Dermis blood vessel endothelial cell (primary cell): ENCODE measurements at places on chromosomes 6 and 20. TPM values are rescaled to one million over a fixed set of nuclear protein-coding genes. Genes with fewer than 3 reads are reported as not detected.

Gene CPNE5
- 12.9 and 14.0 TPM in 2 replicates for total RNA-seq

Gene PPP1R3G
- 0.74 and 0.85 TPM in 2 replicates for total RNA-seq

Gene KIF6
- 0.19 TPM in 1 of 2 replicates, not detected in the other for total RNA-seq

Gene FAM83C
- total RNA-seq, result not detected in 2 replicates

Gene GPR63
- under 0.01 and 0.09 TPM in 2 replicates for total RNA-seq

Gene BPIFB1
- total RNA-seq, result not detected in 2 replicates

- DNase-seq, result no peak
Observed at GRCh38 chr6:112660626-112661025, 313.5 kb downstream of the RFPL4B start.

DNA sequence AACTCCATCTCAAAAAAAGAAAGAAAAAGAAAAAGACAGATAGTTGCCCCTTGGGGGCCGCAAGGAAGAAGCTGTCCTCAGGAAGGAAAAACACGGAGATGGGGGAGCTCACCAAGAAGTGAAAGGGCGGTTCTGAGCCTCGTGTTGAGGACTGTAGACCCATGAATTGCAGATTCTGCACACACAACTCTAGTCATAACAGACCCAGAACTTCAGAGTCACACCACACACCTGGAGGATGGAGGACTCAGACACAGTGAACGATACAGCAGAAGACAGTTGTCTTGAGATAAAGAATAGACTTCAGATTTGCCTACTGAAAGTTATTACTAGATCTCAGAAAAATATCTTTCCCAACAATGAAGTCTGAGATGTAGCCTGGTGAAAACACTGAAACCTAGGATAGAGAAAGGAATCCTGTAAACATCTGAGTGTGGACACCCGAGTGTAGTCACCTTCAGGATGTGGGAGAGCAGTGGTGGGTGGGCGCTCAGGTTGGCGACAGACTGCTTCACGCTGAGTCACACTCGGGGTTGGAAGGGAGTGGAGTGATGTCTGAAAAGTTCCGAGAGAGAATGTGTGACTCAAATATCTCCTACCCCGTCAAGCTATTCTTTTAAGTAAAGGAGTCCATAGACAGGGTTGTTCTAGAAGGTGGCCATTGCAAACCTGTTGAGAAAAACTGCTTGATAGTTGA, 88.1 kb downstream of the MAP3K4 start:
- DNase-seq, result no peak

DNA sequence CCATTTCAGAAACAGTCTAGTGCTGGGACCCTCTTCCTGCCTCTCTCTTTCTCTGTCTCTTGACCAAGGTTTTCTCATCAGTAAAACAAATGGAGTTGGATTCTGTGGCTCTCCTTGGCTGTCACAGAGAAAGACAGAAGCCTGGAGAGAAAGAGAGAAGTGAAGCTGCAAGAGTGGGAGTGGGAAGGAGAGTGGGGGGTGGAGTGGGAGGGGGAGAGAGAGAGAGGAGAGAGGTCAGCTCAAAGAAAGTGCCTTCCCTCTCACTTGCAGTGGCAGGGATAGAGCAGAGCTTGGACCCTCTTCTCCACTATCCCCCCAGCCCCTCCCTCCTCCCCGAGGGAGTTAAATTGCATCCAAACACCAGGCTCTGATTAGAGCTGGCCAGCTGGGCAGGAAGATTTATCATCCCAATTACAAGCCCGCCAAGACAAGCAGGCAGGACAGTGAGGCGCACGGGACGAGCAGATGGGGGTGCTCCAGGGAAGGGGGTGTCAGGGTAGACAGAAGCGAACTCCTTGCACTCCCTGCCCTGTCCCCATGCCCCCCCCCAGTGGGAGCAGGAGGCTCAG, 74.3 kb downstream of the CD40 start:
- DNase-seq, result no peak

- DNase-seq, result no peak
Observed at GRCh38 chr6:44243345-44243744, 3.6 kb upstream of the HSP90AB1 start.

GRCh38 chr6:11260249-11261038, 28.0 kb upstream of the NEDD9 start:
- DNase-seq, result no peak

DNA sequence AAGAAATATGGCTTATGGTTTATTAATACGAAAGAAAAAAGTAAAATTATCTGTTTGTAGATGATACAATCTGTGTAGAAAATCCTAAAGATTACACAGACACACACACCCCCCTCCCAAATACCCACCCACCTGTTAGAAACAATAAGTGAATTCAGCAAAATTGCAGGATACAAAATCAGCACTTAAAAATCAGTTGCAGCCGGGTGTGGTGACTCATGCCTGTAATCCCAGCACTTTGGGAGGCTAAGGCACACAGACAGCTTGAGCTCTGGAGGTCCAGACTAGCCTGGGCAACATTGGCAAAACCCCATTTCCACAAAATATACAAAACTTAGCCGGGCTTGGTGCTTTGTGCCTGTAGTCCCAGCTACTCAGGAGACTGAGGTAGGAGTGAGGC, 42.3 kb downstream of the NINL start:
- DNase-seq, result no peak

GRCh38 chr6:149615805-149616204, 32.7 kb downstream of the KATNA1 start:
- no peak for DNase-seq

DNA sequence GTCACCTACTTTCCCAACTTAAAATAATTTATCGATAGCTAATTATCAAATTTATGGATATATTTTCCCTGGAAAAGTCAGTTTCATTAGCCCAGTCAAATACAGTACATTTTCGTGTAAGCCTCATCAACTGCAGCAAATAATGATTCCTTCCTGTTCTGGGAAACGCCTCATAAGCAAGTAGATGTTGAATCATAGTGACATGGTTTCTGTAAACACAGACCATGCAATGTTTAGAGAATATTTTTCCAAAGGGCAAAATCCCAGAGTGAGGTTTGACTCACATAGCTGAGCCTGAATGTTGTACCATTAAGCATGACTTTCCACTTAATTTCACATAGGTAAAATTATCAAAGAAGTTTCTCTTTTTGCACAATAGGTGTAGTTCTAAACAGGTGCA, 16.7 kb upstream of the VNN1 start:
- no peak for DNase-seq

GRCh38 chr6:131026243-131026642, 36.8 kb downstream of the EPB41L2 start:
- no peak for DNase-seq
